Activated CD4-positive, alpha-beta T cell treated with anti-CD3 and anti-CD28 coated beads, Interleukin-2, amount 50 U/mL, for 48 hours (primary cell): ENCODE measurements at places on chromosomes 7 and 10.
A peak's percentile ranks its signal among the peaks of the same experiment; 100 is the strongest.

GRCh38 chr10:132932461-132933307 lies 9.7 kb downstream of the CFAP46 start:
- DNase-seq: no peak

GRCh38 chr7:120724448-120724847 lies 133.5 kb downstream of the TSPAN12 start:
- DNase-seq: no peak

DNA sequence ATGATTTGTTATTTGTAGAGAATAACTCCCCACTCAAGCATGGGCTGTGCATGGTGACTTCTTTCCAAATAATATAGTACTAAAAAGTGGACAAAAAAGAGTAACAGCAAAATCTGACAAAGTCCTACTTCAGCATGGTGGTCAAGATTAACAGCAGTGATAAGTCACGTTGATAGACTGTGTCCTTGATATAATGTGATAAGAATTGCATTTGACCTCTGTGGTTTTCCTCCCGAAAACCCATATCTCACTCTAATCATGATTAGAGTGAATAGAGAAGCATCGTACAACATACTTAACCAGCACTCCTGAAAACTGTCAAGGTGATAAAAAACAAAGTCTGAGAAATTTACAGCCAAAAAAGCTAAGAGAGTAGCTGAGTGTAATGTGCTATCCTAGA lies 42.4 kb downstream of the REEP3 start:
- no peak for DNase-seq

GRCh38 chr10:57314046-57314445 lies 953.0 kb upstream of the ZWINT start:
- no peak for DNase-seq

GRCh38 chr7:108181073-108181985 lies 51.2 kb upstream of the LAMB4 start:
- no peak for DNase-seq

DNA sequence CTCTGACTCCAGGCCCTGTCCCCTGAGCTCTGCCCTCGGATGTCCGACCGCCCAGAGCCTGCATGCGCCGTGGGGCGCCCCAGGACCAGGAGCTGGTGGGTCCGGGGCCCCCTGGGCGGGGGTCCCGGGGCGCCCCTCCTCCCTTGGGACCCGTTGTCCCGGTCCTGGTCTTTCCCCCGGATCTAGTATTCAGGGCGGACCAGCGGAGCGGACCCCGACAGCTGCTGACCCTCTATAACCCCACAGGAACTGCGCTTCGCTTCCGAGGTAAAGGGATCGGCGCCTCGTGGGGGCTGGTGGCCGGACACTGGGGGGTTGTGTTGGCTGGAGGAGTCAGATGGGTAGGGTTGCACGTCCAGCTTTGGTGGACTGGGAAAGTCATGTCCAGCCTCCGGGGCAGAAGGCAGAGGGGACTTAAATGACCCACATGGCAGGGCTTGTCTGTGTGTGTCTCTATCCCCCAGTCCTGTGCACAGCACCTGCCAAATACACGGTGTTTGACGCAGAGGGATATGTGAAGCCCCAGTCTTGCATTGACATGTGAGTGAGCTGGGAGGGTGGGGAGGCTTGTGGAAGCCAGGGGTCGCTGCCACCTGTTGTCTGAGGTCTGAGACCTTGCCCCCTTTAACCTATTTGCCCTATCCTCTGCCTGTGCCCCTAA lies 520 bp downstream of the MOSPD3 start:
- no peak for DNase-seq

DNA sequence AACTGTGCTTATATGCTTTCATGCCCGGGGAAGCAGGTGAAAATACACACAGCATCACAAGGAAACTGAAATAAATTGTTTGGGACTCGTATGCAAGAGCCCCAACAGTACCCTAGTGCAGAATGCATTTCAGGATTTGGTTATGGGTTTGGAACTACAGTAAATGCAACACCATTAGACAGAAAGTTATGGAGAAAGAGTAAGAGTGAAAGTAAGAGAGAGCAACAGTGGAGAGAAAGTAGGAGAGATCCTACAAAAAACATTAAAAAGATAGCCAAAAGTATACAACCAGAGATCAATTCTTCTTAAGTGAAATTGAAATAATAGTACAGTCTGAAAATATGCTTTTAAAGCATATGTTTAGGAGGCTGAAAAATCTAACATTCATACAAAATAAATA lies 231.1 kb downstream of the TFEC start:
- no peak for DNase-seq

DNA sequence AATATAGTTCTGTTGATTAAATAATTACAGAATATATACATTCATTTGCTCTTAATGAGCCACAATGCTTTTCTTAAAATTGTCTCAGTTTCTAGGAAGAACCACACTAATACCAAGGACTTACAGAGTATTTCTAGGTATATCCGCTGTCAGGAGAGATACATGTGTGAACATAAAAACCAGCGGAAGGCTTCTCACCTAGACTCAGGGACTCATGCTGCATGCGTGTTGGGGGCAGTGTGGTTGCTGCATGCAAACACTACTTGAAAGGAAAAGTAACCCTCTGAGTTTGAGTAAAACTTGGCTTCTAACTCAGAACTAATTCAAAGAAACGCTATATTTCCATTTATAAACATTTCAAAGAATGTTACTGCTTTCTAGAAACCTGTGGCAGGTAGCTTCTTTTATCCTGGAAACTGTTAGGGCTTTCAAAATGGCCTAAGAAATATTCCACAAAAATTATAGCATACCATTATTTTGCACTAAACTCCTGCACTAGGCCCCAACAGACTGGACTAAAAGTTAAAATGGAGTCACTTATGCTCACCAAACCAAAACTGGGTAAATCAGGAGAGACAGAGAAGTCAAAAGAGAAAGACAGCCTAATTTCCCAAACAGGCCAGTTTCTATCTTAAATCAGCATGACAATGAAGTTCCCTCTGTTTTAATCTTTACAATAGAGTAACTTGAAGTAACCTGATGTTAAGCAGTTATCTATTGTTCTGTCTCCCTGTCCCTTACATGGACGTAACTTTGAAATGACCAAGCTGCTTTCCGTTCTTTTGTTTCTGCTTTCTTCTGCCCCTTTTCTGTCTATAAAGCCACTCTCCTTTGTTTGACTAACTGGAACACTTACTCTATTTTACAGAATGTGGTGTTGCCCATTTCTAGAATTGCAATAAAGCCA lies 95.2 kb upstream of the FAM133B start:
- DNase-seq: peak; percentile 67

DNA sequence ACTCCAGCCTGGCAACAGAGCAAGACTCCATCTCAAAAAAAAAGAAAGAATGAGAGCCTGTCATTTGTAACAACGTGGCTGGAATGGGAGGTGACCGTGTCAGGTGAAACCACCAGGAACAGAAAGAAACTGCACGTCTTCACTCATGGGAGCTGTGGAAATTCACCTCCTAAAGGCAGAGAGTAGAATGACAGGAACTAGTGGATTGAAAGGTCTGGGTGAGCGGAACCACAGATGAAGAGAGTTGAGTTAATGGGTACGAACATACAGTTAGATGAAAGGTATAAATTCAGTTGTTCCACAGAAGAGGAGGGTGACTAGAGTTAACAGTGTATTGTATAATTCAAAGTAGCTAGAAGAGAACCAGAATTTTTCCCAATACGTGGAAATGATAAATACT lies 78.6 kb downstream of the MAD1L1 start:
- DNase-seq: no peak

DNA sequence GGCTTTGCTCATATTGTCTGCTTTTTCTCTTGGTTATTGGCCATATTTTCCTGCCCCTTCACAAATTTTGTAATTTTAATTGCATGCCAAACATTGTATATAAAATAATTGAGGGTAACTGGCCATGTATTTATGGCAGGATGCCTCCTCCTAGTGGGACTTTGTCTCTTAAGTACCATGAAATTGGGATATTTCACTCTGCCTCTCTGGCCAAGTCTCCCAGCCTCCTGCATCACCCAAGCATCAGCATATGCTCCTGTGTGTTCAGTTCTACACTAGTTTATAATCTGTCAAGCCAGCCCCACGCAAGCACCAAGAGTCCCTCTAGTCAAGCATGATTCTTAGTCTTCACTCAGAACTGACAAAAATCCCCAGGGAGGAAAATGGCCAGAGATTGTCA lies 44.2 kb upstream of the FHIP2A start:
- DNase-seq: no peak

DNA sequence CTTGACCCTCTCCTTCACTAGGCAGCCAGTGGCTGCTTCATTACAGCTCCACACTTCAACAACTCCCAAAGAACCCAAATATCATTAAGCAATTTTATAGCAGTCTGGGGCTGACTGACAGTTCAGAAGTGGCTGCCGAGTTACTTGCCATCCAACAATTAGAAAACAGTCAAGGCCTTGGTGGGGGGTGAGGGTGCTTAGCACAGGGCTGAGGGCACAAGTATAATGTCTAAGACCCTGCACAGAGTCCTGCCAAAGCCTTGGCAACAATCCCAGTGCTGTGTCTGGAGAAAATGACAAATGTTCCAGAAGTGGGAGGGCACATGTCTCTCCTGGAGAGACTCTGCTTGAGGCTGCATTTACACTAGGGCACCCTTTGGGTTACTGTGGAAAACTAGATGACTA lies 71.1 kb downstream of the CXCL12 start:
- DNase-seq: no peak

DNA sequence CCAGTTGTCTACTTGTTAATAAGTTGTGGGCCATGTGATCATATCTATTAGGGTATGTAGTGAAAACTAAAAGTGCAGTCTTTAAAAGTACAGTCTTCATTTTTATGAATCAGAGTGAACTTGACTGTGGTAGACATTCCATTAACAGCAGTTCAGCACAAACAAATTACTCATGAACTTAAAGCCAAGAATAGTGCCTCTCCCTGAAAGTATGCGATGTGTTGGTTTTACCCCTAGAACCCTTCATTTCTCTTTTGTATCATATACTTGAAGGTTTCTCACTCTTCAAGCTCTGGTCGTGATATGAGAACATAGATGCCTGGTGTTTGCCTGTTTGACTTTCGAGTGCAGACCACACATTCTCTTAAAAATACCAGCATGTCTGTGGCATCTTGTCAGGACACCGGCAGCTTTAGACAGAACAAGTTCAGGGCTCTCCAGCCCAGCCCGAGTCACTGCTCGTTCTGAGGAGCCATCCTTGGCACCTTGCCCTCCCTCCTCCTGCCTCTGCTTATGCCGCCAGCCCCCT lies 159.3 kb downstream of the LCOR start:
- no peak for DNase-seq

DNA sequence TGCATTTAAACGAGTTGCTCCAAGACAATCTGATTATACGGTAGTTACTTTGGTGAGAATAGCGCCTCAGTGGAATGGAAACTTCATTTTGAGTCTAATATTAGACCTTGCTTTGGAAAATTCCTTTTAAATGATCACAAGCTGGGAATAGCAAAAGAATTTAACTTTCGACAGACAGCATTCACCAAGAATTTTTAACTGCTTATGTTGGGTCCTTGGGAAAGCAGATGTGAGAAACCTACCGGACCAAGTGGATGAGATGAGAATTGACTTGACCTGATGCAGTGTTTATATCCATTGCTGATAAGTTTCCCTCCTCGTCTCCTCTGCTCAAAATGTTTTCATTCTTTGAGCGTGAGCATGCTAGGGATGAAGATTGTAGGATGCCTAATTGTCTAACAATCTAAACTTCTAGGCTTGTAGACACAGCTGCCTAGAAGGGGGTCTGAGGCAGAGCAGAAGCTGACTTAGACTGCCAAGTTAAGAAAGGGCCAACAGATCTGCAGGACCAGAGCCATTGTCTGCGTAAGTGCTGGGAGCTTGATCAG lies 126.9 kb downstream of the CNNM2 start:
- no peak for DNase-seq

- DNase-seq: no peak
Measured at GRCh38 chr7:87886875-87887274, 10.6 kb downstream of the DBF4 start.

- no peak for DNase-seq
Measured at GRCh38 chr10:113533801-113534200, 19.1 kb upstream of the HABP2 start.

DNA sequence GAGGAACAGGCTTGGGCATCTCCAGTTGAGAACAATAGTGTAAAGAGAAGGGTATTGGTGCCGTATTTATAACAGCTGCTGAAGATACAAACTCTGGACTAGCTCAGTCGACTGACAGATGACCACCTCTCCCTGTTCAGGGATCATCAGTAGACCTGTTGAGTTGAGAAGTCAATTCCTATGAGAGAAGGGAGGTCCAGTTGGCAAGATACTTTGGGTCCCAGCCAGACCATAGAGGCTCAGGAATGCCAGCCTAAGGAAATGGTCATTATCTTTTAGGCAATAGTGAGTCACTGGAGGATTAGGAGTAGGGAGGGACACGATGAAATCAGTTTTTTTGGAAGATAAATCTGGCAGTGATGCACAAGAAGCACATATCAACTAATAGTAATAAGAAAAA lies 202.9 kb downstream of the TRIL start:
- no peak for DNase-seq

DNA sequence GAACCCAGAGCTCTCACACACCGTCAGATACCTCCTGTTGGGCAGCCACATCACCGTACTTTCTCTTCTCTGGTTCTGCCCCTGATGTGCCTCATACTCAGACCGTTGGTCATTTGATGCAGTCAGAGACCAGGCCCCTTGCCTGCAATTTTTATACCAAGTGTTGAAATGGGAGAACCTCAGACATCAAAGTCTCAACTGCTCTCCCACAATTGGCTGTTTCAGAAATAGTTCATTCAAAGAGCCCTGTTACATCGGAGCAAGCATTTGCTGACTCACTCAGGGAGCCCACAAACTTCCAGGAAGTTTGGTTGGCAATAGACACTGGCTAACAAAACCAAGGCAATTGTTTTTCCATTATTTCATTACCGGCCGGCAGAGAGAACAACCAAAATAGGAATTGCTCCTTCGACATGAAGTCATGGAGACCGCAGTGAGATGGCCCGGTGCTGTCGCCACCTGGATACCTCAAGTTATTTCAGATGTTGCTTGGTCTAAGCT lies 33.5 kb upstream of the ADAM12 start:
- no peak for DNase-seq

GRCh38 chr10:127275793-127276450 lies 79.5 kb upstream of the INSYN2A start:
- no peak for DNase-seq

- no peak for DNase-seq
Measured at GRCh38 chr10:19918794-19919193, 102.6 kb downstream of the PLXDC2 start.

- no peak for DNase-seq
Measured at GRCh38 chr7:41773756-41774155, 70.9 kb upstream of the INHBA start.

GRCh38 chr10:67022099-67022498 lies 96.3 kb downstream of the LRRTM3 start:
- no peak for DNase-seq

DNA sequence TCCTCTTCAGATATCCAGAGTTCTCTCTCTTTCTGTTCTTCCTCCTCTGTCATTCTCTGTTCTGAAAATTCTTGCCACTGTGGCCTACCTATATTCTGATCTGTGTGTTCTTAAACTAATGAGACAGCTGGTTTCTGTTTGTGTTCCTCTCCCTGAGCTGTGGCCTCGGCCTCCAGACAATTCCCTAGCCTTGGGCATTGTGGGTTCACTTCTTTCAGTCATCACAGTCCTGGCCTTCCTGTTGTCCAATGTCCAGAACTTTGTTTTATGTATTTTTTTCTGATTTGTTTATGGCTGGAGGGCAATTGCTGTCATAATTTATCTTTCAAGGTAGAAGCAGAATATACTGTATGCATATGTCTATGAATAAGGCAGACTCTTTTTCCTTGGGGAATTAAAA lies 173.2 kb upstream of the MTPN start:
- DNase-seq: no peak

GRCh38 chr7:87127019-87127418 lies 25.2 kb upstream of the DMTF1 start:
- DNase-seq: no peak

- no peak for DNase-seq
Measured at GRCh38 chr10:24958721-24959381, 6.4 kb upstream of the PRTFDC1 start.
